ENCODE measurements at places on chromosomes 1 and 21.

DNA sequence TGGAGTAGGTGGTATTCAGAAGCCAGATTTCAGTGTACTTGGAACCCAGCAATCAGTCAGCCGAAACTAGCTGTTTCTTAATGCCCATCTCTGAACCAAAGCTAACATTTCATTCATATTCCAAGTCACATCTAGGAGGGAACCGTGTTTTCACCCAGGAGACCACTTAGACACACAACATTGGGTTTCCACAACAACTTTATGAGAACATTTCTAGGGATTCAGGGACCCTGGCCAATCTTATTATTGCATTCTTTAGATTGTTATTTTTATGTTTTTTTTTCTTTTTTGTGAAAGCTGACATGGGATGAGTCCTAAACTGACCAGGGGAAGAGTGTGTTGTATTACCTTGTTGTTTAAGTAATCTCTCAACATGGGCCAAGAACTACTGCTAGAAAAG lies 72.5 kb upstream of the KIAA0040 start:
- peak; percentile 65 for DNase-seq

GRCh38 chr1:77089756-77090155 lies 129.5 kb downstream of the PIGK start:
- no peak for DNase-seq

DNA sequence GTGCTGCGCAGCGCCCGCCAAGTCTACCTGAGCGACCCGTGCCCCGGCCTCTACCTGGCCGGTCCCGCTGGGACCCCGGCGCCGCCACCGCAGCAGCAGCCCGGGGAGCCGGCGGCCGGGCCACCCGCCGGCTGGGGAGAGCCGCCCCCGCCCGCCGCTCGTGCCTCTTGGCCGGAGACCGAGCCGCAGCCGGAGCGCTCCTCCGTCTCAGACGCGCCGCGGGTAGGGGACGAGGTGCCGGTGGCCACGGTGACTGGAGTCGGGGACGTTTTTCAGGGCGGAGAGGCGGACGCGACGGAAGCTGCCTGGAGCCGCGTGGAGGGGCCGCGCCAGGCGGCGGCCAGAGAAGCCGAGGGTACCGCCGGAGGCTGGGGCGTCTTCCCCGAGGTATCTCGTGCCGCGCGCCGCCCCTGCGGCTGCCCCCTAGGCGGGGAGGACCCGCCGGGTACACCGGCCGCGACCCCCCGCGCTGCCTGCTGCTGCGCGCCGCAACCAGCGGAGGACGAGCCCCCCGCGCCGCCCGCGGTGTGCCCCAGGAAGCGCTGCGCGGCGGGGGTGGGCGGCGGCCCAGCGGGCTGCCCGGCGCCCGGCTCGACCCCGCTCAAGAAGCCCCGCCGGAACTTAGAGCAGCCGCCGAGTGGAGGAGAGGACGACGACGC lies 646 bp downstream of the IER5 start:
- peak; percentile 35 for DNase-seq

GRCh38 chr21:32253215-32253641 lies 25.6 kb downstream of the MIS18A start:
- no peak for DNase-seq

DNA sequence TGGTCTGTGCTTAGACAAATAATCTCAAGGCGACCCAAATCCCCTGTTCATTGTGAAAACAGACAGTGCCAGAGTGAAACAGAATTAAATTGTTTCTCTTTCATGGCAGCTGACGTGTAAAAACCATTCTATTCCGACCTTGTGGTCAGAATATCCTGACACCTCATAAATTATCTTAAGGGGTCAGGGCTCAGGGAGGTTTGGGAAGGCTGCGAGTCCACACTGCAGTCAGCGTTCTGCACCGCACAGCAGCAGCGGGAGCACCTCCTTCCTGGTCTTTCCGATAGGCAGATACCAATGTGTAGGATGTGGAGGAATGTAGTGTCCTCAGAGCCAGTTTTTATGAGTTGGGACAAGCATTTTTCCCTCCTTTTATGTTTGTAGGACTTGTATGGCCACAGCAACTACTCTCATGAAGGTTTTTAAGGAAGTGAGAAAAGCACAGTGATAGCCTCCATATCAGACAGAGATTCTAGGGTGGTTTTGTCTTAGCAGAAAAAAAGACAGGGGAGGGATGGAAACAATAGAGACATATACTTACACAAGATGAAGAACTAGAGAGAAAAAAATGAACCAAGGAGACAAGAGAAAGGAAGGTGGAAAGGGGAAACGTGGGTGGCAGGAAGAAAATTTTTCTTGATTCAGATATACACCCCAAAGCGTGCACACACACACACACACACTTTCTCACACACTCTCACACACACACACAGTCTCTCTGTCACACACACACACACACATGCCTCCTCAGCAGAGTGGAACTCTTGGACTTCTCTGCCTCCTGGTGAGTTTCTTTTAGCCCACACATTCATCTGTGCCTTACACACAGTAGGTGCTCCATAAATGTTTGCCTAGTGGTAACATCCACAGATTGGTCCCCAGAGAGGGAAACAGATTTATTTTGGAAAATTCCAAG lies 68.6 kb downstream of the NTMT2 start:
- DNase-seq: peak; percentile 40

DNA sequence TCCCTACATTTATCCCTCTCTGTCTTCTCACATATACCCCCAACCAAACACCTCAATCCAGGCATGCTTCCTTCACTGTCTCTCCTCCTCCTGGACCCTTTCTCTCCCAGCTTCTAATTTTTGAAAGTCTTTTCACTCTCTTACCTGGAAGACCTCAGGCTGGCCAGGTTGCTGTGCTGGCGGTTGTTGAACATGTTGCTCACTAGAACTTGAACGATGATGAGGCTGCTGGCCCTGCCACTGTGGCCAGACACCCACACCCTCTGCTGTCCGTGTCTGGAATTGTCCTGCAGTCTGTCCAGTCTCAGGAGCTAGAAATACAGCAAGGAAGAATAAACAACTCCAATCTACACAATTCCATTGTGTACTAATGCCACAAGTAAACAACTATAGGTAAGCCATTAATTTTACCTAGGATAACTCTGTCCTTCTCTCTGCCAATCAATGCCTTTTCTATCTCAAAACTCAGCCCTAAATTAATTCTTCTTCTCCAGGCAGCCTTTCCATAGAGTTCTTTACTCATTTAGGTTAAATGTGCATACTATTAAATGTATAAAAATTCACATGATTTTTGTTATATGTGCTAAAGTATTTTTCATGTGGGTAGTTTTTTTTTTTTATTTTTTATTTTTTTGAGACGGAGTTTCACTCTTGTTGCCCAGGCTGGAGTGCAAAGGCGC lies 5.1 kb upstream of the CTSK start:
- DNase-seq: peak; percentile 69

DNA sequence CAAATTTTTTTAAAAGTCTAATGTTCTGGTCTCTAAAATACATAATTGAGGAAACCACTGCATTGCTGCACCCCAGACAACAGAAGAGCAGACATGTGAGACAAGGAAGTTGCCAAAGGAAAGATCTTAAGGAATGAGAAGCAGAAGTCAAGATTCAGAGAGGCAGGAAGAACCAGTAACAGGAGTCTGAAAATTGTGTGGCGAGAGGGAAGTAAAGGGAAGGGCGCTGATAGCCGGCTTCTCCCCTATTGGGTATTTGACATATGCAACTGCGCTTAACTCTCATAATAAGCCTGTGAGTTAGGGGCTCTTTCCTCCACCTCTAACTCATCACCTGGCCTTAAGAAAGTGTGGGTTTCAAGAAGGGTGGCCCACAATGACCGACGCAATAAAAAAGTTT lies 21.9 kb upstream of the KIF14 start:
- DNase-seq: peak; percentile 53

- DNase-seq: no peak
Observed at GRCh38 chr1:12654657-12655056, 10.8 kb downstream of the AADACL4 start.

- DNase-seq: no peak
Observed at GRCh38 chr1:117669572-117669971, 63.7 kb downstream of the TENT5C start.

GRCh38 chr21:45618846-45619485 lies 24.6 kb upstream of the PCBP3 start:
- DNase-seq: no peak

GRCh38 chr1:210746024-210746731 lies 387.8 kb downstream of the KCNH1 start:
- DNase-seq: no peak
